ENCODE measurements at places on chromosomes 6 and 20.
A peak's percentile ranks its signal among the peaks of the same experiment; 100 is the strongest.

DNA sequence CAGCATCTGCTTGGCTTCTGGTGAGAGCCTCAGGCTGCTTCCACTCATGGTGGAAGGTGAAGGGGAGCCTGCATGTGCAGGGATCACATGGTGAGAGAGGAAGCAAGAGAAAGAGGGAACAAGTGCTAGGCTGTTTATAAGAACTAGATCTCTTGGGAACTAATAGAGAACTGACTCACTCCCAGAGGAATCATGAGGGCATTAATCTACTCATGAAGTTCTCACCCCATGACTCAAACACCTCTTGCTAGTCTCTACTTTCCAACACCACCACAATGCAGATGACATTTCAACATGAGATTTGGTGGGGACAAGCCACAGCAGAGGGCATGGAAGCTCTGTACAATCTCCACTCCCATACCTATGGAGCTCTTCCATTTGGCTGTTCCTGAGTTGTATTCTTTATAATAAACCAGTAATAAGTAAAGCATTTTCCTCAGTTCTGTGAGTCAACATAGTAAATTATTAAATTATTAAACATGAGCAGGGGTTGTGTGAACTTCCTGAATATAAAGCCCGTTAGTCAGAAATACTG, 524.1 kb upstream of the NRSN1 start:
- DNase-seq, result no peak

DNA sequence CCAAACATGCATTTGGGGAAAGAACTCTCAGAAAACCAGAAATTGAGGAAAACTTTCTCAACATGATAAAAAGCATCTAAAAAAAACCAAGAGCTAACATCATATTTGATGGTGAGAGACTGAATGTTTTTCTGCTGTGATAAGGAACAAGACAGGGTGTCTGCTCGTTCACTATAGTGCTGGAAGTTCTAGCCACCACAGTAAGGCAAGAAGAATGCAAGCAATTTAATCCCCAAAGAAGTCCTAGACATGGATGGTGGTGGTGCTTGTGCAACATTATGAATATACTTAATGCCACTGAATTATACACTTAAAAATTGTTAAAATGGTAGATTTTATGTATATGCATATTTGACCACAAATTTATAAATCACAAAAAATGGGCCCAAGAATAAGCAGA, 53.4 kb downstream of the LYRM2 start:
- DNase-seq, result no peak

- no peak for DNase-seq
These were observed 294.0 kb downstream of the TBC1D7 start for GRCh38 chr6:13034316-13034715.

DNA sequence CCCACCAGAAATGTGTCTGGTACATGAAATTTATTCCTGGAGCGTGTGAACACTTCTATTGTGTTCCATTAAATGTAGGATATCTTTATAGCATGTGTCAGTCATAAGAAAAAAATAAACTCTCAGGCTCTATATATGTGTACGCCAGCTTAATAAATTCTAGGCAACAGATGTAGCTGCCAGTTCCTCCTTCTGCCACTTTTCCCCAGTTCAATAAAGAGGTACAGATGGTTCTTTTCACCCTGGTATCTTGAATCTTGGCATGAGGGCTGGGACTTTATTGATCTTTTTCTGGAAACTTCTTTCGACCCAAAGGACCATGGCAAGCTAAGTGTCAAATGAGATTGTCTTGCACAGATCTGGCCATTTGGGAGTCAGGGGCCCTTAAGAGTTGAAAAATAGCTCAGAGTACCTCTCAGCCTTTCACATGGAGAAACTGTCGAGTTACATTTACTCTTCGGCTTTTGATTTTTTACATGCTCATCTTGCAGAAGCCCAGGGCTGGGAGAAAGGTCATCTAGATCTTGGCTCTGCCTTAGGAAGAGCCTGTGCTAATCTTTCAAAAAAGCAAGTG, 240.9 kb downstream of the DOK5 start:
- no peak for DNase-seq

DNA sequence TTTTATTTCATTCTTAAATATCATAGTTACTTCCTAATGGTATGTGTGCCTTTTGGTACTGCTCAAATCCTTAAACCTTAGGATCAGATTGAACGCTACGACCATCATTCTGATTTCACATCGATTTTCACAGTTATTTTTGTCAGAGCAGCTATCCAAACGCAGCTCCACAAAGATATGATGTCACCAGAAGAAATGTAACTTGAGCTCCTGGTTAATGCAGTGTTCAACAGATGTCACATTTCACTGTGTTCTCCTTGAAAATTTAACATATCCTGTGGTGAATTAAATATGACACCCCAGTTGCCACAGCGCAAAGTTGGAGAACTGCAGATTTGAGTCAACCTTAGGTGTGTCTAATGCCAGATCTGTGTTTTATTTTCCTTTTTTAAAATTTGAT, 81.4 kb downstream of the CTNNBL1 start:
- DNase-seq, result no peak

DNA sequence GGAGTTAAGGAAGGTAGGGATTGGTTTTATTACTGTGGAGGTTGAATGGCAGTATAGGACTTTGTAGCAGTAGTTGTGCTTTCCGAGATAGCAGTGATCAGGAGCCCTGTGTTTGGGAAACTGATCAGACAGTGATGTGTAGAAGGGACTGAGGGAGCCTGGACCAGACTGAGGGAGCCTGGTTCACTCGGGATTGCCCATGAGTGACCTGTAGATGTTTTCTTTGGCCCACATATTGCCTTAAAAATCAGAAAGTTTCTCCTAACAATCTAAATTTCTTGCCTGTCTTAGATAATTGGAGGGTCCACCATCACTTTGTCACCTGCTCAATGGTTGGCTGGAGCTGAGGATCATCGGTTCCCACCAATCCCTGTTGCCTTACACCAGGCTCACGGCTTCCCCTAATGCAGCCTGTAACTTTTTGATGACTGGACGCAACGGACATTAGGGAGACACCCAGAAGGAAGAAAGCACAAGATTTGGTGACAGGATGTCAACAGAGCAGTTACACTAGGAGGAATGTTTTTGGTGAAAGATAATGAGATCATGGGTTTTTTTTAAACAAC, 1.1 kb downstream of the CDS2 start:
- no peak for DNase-seq

DNA sequence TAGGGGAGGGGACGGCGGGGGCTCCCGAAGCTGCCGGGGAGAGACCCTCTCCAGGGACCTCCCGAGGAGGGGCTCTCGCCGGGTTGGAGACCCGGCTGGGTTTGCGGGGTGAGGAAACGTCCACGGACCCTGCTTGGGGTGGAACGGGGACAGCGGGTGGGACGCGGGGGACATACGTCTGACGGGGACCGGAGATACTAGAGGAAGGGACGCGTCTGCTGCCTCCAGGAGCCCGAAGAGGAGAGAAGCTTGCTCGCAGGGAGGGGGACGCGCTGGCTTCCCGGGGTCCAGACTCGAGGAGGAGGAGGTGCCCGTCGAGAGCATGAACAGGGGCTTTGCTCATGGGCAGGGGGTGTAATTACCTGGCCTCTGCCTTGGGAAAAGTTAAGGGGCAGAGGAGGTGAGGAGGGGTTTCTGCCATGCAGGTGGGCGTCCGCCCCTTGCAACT, 593 bp downstream of the DNMT3B start:
- peak; percentile 37 for DNase-seq

DNA sequence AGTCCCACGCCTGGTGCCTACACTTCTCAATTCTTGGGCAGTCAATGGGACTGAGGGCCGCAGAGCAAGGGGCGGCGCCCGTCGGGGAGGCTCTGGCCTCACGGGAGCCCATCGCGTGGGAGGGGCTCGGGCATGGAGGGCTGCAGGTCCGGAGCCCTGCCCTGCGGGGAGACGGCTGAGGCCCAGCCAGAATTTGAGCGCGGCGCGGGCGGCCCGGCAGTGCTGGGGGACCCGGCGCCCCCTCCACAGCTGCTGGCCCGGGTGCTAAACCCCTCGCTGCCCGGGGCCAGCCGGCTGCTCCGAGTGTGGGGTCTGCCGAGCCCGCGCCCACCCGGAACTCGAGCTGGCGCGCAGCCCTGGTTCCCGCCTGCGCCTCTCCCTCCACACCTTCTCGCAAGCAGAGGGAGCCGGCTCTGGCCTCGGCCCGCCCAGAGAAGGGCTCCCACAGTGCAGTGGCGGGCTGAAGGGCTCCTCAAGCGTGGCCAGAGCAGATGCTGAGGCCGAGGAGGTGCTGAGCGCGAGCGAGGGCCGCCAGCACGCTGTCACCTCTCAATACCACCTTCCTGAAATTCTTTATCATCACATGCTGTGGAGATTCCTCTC, 58.5 kb downstream of the BAK1 start:
- no peak for DNase-seq

DNA sequence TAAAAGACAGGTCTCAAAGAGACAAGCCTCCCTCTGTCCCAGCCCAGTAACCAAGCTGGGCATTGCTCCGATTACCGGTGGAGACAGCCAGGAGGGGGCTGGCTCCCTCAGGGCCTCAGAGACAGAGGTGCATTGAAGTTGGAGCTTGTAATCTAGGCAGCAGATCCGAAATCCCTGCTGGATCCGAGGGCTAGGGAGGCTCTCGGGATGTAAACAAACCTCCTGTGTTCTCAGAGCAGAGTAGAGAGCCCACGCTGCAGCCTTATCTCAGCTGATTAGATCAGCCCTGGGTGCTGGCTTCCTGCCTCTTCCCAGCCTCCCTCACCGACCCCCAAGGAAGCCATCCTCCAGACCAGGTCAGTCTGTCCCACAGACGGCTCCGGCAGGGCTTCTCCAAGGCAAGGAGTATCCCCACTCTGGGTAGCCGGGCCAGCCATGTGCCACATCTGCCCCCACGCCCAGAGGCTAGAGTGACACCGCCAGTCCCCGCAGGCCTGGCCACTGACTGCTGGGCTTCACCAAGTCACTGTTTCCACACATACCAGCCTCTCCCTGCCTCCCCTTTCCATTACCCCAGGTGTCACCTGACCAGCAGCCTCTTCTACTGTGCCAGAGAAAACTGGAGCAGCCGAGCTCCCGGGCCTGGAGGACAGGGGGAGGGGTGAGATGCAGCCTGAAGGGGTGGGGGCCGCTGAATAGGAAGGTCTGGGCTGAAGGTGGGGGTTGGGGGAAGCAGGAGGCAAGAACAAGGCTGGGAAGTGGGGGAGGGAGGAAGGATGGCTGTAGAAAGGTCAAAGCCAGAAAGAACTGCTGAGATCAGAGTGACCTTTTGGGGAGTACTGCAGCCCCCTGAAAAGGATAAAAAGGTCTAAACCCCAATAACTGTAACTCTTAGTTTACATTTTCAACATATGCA, 6.0 kb downstream of the SDC4 start:
- no peak for DNase-seq

GRCh38 chr6:106106276-106107042, 20.3 kb downstream of the PRDM1 start:
- no peak for DNase-seq

DNA sequence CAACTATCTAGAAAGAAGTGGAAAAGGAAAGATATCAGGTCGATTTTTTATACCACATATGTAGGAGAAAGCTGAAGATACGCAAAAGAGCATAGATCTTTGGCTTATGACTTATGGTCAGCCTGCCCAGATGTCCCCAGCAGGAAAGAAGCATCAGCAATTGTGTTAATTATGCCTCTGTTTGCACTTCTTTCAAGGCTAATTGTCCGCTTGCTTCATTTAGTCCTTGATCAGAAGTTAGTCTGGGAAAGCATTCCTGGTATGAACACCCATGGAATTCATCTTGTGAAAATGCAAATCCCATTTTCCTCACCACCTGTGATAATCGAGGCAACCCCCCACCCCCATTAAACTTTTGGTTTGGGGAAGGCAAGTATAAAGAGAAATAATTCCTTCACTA, 62.8 kb downstream of the ATP9A start:
- DNase-seq, result no peak

- no peak for DNase-seq
These were observed 38.6 kb downstream of the CEBPB start for GRCh38 chr20:50229156-50229607.

DNA sequence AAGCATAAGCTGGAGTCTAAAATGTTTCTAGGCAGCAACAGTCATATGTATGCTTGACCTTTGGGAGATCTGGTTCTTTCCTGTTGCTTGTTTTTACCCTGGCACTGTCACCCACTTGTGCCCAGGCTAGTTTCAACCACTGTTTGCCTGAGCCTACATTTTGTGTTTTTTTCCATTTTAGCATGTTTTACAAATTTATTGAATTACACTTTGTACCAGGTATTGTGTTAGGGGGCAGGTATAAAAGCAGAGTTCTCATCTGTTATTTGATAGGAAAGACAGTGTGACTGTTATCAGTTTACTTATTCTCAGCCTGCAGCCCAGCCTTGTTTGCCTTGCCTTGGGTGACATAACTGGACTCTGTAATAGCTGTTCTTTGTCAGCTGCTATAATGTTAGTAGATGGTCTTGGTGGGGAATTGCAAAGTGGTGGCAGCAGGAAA, 147.0 kb downstream of the CDKAL1 start:
- no peak for DNase-seq

- DNase-seq, result no peak
These were observed 48.1 kb upstream of the HLA-E start for GRCh38 chr6:30441171-30441570.

GRCh38 chr20:3896302-3896701, 7.1 kb downstream of the PANK2 start:
- DNase-seq, result no peak

- DNase-seq, result no peak
These were observed 99.4 kb downstream of the SLC35B3 start for GRCh38 chr6:8335896-8336295.

- no peak for DNase-seq
These were observed 290.6 kb upstream of the ZNF337 start for GRCh38 chr20:25987073-25987927.

DNA sequence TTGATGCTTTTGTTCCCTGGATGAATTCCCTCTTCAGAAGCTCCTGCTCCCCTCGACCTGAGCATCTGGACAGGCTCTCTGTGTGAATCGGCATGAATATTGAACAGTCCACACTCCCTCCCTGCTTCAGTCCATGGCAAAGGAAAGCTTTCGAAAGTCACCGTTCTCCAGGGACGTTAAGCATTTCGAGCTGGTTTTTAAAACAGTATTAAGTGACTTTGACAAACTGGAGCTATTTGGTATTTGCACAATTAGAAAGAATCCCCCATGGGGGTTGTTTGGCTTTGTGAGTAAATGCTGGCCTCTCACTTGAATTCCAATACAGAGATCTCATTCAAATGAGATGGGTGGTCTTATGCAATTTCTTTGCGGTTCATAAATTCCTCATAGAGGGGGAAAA, 85.3 kb upstream of the TIAM2 start:
- DNase-seq, result no peak

- no peak for DNase-seq
These were observed 5.8 kb downstream of the BTN3A3 start for GRCh38 chr6:26445934-26446667.
